ENCODE measurements at places on chromosomes 7 and 10.

DNA sequence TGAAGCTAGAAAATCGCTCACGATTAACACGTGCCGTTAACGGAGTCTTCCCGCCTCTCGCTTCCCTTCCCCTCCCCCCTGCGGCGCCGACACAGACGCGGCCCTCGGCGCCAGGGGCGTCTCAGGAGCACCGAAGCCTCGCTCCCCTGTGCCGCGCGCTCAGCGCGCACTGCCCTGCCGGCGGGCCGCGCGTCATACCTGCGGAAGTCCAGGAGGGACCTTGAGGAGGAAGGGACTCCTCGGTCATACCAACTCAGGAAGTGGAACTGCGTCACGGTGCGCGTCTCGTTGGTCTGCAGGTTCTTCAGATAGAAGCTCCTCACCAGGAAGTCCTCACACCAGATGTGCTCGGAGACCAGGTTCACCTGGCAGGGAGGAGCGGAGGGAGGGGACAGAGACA, 239.6 kb downstream of the DNAJB6 start:
- peaks cover 6% of the 10 kb centered on the region for H3K27me3 ChIP-seq
- no peaks in the 10 kb centered on the region for H3K36me3 ChIP-seq
- H3K27ac ChIP-seq: no peak overlapping the region

GRCh38 chr7:117217106-117218035, 105.5 kb downstream of the WNT2 start:
- H3K4me1 ChIP-seq: no peaks in the 10 kb centered on the region
- DNase-seq: no peak
- no peaks in the 10 kb centered on the region for H3K36me3 ChIP-seq
- H3K4me3 ChIP-seq: no peak overlapping the region
- H3K27ac ChIP-seq: no peak overlapping the region

DNA sequence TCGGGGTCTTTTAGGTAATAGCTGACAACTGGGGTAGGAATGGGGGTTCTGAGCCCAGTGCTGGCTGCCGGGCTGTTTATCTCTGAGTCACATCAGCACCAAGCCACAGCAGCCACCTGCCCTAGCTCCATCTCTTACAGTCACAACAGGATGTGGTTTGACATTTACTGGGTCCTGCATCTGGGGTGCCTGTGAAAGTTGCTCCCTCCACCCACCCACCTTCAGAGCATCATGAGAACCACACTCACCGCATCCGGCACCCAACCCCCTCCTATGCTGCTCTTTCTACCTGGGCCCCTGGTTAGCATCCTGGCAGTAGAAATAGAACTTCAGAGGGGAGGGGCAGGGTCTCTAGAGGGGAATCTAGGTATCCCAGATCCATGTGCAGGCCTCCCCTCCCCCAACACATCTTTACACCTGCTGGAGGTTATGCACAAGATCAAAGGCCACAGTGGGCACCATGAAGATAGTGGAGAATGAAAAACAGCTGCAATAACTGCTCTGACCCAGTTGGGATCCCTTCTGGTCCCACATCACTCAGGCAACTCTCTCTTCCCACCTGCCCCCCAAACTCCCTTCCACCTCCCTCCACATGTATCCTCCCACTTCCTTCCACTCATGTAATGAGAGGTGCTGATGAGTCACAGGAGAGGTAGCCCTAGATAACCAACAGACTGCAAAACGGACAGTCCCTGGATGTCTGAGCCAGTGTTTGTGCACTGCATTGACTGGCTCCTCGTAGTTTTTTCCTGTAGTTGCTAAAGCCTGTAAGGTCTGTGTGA, 38.2 kb downstream of the PRSS2 start:
- no peaks in the 10 kb centered on the region for H3K27me3 ChIP-seq
- peak overlapping the region; percentile 97 for H3K27ac ChIP-seq
- DNase-seq: peak; percentile 96
- peaks cover 99% of the 10 kb centered on the region for H3K4me1 ChIP-seq
- H3K4me3 ChIP-seq: peak overlapping the region; percentile 76

DNA sequence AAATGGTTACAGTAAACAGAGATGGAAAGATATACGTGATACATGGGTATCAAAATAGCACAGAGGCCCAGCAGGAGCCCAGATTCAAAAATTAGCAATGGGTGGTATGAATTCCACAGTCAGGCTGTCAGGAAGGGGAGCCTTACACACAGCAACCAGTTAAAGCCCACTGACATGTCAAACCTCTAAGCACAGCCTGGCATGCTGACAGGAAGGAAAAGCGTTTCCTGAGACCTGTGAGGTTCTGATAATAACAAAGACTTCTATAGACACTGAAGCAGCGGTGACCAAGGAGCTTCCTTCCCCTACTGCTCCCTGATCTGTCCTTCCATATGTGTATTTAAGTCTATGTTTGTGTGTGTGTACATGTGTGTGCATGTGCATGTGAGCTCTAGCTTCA, 89.9 kb downstream of the PHYHIPL start:
- no peak for DNase-seq
- no peak overlapping the region for H3K27ac ChIP-seq
- no peak overlapping the region for H3K4me3 ChIP-seq

DNA sequence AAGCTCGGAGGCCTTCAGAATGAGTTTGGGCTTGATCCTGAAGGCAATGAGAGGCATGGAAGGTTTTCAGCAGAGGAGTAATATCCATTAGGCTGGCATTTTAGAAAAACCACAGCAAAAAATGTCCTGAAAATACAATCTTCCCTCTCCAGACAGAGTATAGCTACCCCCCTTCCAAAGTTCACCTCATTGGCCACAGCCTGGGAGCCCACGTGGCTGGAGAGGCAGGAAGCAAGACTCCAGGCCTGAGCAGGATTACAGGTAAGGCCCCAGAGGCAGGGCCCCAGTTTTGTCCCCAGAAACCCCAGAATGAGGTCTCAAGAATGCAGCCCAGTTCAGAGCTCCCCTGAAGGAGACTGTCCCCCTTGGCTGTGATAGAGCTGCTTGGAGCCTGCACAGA, 5.3 kb downstream of the PNLIPRP1 start:
- no peak for DNase-seq
- no peaks in the 10 kb centered on the region for H3K4me1 ChIP-seq
- no peaks in the 10 kb centered on the region for H3K27me3 ChIP-seq
- H3K36me3 ChIP-seq: no peaks in the 10 kb centered on the region
- no peak overlapping the region for H3K27ac ChIP-seq

DNA sequence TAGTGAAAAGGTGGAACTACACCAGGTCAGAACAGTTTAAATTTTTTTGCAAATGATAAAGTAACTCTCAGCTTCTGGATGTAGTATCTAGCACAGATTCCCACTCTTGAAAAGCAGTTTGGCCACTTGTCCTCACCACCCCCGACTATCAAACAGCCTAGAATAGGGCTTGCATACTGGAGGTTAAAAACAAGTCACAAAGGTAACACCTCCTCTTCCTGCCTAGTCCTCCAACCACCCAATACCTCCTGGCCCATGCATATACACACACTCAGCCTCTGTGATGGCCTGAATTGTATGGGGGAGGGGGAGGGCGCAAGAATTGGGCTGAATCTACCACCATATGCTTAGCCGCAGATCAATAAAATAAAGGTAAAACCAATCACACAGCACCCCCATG, 5.7 kb downstream of the SKAP2 start:
- H3K4me1 ChIP-seq: peaks cover 18% of the 10 kb centered on the region
- H3K27me3 ChIP-seq: peaks cover 74% of the 10 kb centered on the region
- H3K4me3 ChIP-seq: no peak overlapping the region
- DNase-seq: no peak
- H3K27ac ChIP-seq: no peak overlapping the region
- H3K36me3 ChIP-seq: no peaks in the 10 kb centered on the region

GRCh38 chr7:111199643-111200042, 108.7 kb downstream of the LRRN3 start:
- no peaks in the 10 kb centered on the region for H3K27me3 ChIP-seq
- no peak overlapping the region for H3K27ac ChIP-seq
- DNase-seq: no peak

- H3K27ac ChIP-seq: no peak overlapping the region
- H3K4me3 ChIP-seq: no peak overlapping the region
- H3K36me3 ChIP-seq: no peaks in the 10 kb centered on the region
- no peaks in the 10 kb centered on the region for H3K27me3 ChIP-seq
- no peak for DNase-seq
- no peaks in the 10 kb centered on the region for H3K4me1 ChIP-seq
These were observed 38.9 kb downstream of the GPRIN2 start for GRCh38 chr10:46517541-46517940.

DNA sequence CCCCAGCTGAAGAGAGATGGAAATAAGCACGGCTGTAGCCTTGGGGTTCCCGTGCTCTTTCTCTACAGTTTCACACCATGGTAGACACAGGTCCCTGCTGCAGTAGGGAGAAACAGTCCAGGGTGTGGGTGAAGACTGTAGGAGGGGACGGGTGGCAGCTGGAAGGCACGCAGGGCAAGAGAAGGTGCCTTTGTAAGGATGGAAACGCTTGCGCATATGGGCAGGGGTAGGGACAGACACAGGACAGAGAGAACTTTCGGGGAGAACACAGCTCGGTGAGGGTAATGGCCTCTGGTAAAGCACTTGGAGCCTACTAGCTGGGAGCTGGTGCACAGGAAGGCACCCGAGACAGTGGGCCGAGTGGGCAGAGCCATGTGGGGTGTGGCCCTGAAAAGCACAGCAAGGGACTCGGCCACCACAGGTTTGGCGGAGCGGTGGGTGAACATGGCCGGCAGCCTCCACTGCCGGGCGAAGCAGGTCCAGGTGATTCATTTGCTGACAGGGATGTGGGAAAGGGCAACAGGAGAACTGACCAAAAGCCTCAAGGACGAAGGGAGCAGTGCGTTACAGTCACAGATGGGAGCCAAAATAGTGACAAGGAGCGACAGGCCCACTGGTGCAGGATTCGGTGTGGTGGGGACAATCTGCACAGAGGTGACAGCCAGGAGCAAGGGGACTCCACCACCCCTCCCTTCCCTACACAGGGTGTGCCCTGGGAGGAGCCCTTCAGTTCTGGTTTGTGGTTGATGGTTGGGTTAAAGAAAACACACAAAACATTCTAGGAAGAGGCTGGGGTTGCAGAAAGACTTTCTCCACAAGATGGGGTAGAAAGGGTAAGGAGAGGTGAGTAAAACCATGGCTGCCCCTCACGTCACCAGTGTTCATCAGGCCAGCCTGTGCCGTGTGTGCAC, 97.1 kb downstream of the VOPP1 start:
- H3K27ac ChIP-seq: peak overlapping the region; percentile 17
- peaks cover 61% of the 10 kb centered on the region for H3K4me1 ChIP-seq
- H3K4me3 ChIP-seq: peak overlapping the region; percentile 41
- DNase-seq: no peak

- H3K27me3 ChIP-seq: peaks cover 31% of the 10 kb centered on the region
- DNase-seq: no peak
- H3K4me3 ChIP-seq: no peak overlapping the region
- H3K36me3 ChIP-seq: no peaks in the 10 kb centered on the region
- H3K27ac ChIP-seq: no peak overlapping the region
These were observed 38.4 kb downstream of the BAMBI start for GRCh38 chr10:28715757-28716156.

DNA sequence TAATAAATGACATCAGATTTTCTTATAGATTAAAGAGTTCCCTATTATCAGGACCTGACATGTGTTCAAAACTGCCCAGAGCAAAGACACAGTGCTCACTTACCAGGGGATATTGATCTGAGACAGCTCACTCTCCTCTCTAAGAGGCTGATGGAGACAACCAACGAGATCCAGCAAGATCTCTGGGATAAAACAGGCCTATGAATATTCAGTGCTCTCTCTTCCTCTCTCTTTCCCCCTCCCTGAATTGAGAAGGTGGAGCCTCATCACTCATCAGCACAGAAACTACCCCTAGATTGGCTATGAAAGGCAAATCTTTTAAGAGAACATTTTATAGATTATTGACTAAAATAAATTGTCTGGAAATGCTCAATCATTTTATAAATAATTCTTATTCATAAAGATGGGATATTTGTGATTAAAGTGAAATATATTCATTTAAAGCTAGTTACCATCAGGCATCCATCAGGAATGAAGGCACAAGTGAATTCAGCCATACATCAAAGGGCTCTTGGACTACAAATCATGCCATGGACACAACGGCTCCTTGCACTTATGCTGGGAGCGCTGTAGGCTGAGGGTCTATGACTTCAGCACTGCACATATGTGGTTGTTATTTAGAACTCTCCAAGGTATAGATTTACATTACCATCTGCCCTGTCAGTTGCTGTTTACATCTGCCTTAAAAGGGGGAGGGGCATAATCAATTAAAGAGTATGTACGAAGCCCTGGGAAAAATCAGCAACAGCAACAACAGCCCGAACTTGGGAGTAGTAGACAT, 3.4 kb upstream of the PPP1R17 start:
- no peaks in the 10 kb centered on the region for H3K27me3 ChIP-seq
- no peaks in the 10 kb centered on the region for H3K36me3 ChIP-seq
- DNase-seq: no peak
- no peaks in the 10 kb centered on the region for H3K4me1 ChIP-seq
- no peak overlapping the region for H3K4me3 ChIP-seq

DNA sequence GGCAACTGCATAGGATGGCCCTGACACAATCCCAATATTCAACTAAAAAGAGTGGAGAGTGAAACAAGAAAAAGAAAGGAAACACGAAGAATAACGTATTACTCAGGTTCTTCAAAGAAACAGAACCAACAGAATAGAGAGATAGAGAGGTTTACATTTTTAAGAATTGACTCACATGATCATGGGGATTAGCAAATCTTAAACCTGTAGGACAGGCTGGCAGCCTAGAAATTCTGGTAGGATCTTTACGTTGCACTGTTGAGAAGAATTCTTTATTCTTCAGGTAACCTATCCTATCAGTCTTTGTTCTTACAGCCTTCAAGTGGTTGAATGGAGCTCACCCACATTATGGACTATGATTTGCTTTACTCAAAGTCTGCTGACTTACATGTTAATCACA, 103.9 kb downstream of the AASS start:
- H3K4me1 ChIP-seq: no peaks in the 10 kb centered on the region
- H3K27ac ChIP-seq: no peak overlapping the region
- no peaks in the 10 kb centered on the region for H3K27me3 ChIP-seq
- no peak overlapping the region for H3K4me3 ChIP-seq
- DNase-seq: no peak
- no peaks in the 10 kb centered on the region for H3K36me3 ChIP-seq

DNA sequence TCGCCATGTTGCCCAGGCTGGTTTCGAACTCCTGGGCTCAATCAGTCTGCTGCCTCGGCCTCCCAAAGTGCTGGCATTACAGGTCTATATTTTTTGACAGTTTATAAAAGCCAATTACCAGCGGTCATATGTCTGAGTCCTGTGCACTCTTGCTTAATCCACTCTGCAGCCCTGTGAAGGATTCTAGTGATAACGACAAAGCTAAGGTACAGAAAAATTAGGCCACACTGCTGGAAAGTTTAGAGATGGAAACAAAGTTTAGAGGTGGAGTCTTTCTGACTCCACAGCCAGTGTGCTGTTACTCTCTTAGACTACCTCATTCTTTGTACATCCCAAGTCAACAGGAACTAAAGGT, 707 bp downstream of the PTER start:
- H3K27me3 ChIP-seq: no peaks in the 10 kb centered on the region
- H3K27ac ChIP-seq: peak overlapping the region; percentile 92
- peaks cover 2% of the 10 kb centered on the region for H3K36me3 ChIP-seq
- H3K4me1 ChIP-seq: peaks cover 53% of the 10 kb centered on the region

- H3K27ac ChIP-seq: peak overlapping the region; percentile 4
- peaks cover 67% of the 10 kb centered on the region for H3K4me1 ChIP-seq
- no peak for DNase-seq
- peak overlapping the region; percentile 61 for H3K4me3 ChIP-seq
- no peaks in the 10 kb centered on the region for H3K27me3 ChIP-seq
These were observed 90.2 kb upstream of the INSIG1 start for GRCh38 chr7:155207326-155208002.
